ENCODE measurements at places on chromosomes 4 and X. TPM values are rescaled to one million over a fixed set of nuclear protein-coding genes. Genes with fewer than 3 reads are reported as not detected.

HSFX3 gene
- not detected for total RNA-seq

RPA4 gene
- total RNA-seq: 1.5 TPM

CNGA2 gene
- not detected for total RNA-seq

ANXA3 gene
- total RNA-seq: 46.4 TPM

CXCL10 gene
- total RNA-seq: 2.1 TPM

PLAC8 gene
- 539 TPM for total RNA-seq

CXorf65 gene
- not detected for total RNA-seq

PNMA6F gene
- total RNA-seq: not detected

PLP1 gene
- 65.0 TPM for total RNA-seq

XAGE1B gene
- not detected for total RNA-seq

KLHL5 gene
- total RNA-seq: 2.5 TPM

GLOD5 gene
- total RNA-seq: 4.3 TPM

CPE gene
- total RNA-seq: 33.9 TPM

DCAF12L1 gene
- total RNA-seq: not detected

FAM53A gene
- total RNA-seq: 1.8 TPM

PRSS12 gene
- total RNA-seq: 31.1 TPM

GRCh38 chr4:7708238-7708637 is 231.4 kb downstream of the AFAP1 start:
- no peak for DNase-seq

GRCh38 chrX:120419463-120419862 is 49.6 kb downstream of the LAMP2 start:
- DNase-seq: no peak

DNA sequence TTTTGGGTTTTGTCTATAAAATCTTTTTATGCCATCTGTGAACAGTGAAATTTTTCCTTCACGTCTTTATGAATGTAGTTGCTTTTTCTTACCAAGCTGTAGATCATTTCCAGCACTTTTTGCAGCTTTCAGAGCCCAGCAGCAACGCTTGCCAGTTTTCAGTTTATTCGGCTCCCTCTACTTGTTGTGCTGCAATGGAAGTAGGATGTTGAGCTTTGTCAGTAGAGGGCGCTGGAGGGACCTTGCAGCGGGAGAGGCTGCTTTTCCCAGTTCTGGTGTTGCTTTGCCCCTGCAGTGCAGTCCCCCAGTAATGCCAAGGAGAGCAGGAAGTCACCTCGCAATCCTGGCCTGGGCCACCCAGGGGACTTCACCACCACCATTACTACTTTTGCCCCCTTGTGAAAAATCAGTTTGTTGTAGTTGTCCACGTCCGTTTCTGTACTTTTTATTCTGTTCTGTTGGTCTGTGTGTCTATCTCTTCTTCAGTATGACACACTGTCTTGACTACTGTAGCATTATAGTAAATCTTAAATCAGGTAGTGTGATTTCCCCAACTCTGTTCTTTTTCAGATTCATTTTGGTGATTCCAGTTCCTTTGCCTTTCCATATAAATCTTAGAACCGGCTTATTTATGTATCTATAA is 21.8 kb downstream of the CMC4 start:
- DNase-seq: no peak

GRCh38 chrX:67619253-67619652 is 75.4 kb downstream of the AR start:
- DNase-seq: no peak

GRCh38 chrX:33741807-33742206 is 390.3 kb downstream of the FAM47A start:
- no peak for DNase-seq

- no peak for DNase-seq
Observed at GRCh38 chr4:102730968-102731533, 29.7 kb downstream of the MANBA start.

DNA sequence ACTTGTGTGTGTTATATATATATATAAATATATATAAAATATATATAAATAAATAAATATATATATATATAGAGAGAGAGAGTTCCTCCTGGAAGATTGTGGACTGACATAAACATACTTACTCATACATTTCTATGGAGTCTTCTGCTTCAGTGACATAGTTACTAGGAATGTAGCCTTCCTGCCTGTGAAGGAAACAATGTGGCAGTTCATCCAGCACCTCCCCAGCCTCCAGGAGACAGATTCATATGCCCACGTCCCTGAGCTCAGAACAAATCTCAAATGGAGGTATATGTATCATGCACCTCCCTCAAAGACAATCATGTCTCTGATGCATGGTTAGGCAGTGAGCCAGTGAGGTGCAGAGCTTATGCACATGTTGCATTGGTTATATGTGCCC is 11.4 kb upstream of the TIMM8A start:
- no peak for DNase-seq

DNA sequence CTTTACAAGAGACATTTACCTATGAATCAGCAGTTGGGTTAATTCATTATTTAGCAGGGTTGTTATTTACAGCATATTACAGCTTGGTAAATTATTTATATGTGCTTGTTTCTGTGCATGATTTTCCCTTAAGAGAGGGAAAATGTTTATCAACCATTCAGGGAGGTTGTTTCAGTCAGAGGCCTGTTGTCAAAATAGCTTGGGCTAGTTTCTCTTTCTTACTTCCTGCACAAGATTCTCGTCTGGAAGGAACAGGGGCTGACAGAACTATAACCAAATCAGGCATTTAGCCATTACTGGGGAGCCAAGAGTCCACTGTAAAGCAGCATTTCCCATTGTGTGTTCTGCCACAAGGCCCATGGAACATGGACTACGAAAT is 135.8 kb downstream of the HS6ST2 start:
- DNase-seq: no peak

DNA sequence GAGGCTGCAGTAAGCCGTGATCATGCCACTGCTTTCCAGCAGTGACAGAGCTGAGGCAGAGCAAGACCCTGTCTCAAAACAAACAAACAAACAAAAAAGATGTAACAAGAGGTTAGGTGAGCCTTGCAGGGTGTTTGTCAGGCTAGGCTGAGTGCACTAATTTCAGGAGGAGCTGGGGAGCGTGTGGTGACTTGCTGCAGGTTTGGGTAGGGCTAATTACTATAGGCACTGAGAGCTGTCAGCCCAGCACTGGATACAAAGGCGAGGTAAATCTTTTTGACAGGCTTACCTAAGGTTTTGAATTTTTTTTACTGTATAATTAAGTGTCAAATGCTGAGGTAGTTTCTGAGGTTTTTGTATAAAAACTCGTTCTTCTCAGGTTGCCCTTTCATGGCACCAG is 29.8 kb upstream of the SH3D19 start:
- DNase-seq: no peak

- DNase-seq: no peak
Observed at GRCh38 chr4:56981795-56982201, 3.1 kb downstream of the POLR2B start.

DNA sequence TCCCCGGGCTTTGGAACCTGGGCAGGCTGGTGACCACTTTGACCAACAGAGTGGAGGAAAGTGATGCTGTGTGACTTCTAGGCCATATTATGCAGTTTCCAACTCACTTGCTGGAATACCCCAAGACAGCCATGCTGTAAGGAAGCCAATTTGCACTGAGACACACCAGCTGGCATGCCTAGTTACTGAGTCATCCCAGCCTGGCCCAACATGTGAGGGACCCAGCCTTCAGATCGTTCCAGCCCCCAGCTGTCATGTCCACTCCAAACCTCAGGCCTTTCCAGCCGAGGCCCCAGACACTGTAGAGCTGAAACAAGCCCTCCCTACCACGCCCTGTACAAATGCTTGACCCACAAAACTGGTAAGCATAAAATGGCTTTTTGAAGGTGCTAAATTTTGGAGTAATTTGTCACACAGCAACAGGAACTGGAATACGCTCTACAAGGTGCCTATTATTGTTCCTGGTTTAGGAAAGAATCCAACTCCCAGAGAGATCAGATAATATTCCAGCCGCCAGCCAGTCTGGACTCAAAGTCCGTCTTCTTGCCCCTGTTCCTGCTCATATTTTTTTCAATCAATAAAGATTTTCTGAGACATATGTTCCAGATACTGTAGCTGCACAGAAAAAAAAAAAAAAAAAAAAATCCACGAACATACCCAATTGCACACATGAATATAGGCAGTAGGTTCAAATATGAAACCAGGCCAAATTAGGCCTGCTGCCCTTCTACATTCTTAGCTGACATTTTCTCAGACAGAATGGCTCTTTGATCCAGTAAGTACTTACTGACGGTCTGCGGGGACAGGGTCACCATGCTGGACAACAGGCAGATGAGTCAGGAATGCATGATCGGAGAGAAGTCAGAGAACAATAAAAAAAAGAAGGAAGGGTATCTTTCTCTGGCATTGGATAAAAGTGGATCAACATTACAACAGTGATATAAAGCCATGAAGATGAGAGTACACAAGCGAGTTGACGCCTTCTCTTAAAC is 35.1 kb downstream of the SH3KBP1 start:
- no peak for DNase-seq

DNA sequence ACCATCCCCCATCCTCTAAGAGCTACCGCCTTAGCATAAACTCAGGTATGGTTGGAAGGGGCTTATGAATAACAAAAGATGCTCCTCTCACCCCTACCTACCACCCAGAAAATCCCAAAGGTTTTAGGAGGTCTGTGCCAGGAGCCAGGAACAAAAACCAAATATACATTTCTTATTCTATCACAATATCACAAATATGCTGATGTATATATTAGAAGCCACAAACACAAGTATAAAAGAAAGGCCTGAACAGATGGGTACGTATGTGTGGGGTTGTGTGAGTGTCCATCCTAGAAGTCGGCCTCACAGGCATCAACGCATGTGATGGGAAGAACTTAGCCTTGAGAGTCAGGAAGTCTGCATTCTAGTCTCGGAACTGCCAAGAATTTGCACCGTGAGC is 8.7 kb upstream of the ANXA5 start:
- DNase-seq: no peak

GRCh38 chr4:176198316-176198903 is 3.0 kb upstream of the SPATA4 start:
- DNase-seq: peak; percentile 38

DNA sequence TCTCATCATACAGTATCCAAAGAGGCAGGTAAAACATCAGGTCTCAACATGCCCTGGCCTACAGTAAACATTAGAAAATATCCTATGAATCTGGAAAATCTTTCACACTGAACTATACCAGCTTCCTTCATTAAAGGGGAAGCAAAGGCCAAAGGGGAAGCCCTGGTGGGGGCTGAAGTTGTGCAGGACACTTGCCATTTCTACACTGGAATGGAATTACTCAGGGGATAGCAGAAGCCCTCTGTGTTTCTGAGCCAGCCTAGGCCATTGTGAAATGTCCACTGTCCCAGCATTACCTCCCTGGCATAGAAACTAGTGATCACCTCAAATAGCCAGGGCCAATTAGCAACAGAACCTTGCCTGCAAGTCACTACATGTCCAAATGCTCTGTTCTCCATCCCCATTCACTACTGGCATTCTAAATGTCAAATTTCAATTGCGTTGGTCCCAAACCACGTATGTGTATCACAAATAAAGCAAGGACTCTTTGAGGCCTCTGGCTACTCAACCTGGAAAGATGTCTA is 429.9 kb downstream of the AFF2 start:
- DNase-seq: no peak

DNA sequence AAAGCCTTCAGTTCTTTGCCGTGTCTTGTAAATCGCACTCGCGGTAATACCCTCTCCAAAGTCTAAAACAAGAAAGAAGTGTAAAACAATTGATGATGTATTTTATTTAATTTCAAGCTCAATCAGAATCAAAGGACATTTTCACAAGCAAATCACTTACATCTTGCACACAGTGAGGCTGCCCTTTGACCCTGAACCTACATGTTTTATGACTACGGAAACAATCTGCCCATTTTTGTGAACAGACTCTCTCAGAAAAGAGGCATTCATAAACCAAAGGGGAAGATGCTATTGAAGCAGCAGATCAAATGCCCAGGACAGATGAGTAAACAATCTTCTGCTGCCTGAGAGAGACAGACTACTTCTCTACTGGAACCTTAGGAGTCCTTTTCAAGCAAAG is 76.0 kb upstream of the DDX60 start:
- DNase-seq: no peak

DNA sequence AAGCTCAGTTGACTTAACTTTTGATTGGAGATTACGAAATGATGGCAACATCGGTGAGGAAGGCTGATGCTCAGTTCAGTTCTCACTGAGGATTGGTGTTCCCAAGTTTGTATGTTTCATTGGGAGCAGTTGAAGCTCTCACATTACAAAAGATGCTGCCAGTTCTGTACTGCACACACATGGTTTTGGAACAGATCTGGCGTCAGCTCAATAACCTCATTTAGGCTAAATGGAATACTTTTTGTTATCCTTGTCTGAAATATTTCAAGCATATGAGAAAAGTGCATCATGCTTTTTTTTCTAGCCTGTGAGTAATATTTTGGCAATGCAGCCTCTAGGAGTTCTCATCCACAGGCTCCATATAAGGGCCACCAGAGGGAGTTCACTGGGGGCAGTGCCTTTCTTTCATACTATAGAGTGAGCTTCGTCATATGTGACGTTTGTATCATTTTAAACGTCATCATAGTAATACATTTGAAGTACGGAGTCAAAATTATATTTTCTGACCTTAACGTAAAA is 4.1 kb downstream of the ENPEP start:
- DNase-seq: no peak

DNA sequence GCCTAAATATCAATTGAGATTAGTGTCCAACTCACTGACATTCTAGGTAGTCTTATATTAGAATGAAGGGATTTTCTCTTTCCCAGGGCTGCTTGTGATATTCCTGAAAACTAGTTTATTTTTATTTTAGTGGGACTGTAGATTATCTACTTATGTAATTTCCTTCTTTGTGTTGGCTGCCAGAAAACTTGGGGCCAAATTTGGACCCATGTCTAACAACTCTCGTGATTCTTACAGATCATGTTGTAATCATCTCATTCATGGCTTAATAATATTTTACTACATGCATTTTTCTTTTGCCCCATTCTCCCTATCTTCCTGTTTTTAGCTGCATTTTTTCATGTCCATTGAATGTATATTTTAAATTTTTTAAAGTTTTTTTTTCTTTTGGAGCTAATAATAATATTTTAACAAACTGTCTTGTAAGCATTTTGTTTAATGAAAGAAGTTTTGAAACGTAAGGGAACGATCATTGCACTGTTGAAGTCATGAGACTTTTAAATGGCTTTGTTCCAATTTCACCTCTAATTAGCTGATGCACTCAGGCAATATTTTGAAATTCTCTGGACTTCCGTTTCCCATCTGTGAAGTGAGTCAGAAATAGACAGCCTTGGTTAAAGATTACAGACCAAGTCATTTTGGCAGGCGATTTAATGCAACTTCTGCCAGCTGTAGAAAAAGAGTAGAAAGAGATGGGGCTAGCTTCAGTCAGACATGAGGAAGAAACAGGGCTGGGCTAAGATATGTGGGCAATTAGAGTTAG is 14.3 kb upstream of the TDO2 start:
- no peak for DNase-seq

DNA sequence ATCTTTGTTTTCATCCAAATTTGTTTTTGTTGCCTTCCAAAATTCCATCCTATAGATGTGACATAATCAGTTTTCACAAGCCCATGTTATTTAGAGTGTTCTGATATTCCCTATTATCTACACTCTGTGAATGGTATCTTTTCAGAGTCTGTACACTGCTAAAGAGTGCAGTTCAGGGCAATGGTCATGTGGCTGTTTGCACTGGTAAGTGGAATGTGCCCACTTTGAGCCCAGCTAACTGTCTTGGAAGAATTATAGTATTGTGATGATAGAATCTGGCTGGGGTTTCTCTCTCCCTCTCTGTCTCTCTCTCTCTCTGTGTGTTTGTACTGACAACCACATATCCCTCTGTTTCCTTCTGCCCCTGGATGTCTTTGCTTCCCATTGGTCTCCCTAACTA is 37.4 kb upstream of the BEX4 start:
- DNase-seq: no peak

- no peak for DNase-seq
Observed at GRCh38 chr4:159343116-159343515, 240.2 kb downstream of the RAPGEF2 start.

- DNase-seq: no peak
Observed at GRCh38 chr4:184400375-184400870, 73.9 kb downstream of the IRF2 start.

Data from mucosa of descending colon (tissue), 3 donors.